ENCODE measurements at places on chromosomes 3 and 15.

- DNase-seq, result no peak
Measured at GRCh38 chr3:54570008-54570407, 357.9 kb downstream of the LRTM1 start.

GRCh38 chr3:95715128-95715527, 1099.3 kb upstream of the EPHA6 start:
- DNase-seq, result no peak

- no peak for DNase-seq
Measured at GRCh38 chr3:128011140-128011539, 41.1 kb upstream of the SEC61A1 start.

- no peak for DNase-seq
Measured at GRCh38 chr3:132879656-132880055, 157.4 kb upstream of the NPHP3 start.

- no peak for DNase-seq
Measured at GRCh38 chr3:2944628-2945027, 165.5 kb downstream of the IL5RA start.

DNA sequence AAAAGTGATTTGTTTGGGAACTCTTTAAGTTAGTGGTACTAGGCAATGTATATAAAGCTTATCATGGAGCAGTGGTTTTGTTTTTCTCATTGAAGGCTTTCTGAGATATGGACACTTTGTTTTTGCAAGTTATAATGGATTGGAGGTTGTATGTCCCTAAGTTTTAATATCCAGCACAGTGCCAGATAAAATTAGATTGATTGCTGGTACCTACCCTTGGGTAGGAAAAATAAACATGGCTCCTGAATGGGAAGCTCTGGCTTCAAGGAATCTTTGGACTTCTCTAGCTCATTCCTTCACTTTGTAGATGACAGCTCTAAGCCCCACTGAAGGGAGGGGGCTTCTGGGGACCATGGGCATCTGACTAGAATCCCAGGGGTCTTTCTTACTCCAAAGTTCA, 81.8 kb upstream of the SKOR1 start:
- DNase-seq, result no peak

- DNase-seq, result no peak
Measured at GRCh38 chr15:60418096-60418495, 20.3 kb upstream of the ANXA2 start.

GRCh38 chr3:73502609-73503583, 121.8 kb downstream of the PDZRN3 start:
- no peak for DNase-seq

DNA sequence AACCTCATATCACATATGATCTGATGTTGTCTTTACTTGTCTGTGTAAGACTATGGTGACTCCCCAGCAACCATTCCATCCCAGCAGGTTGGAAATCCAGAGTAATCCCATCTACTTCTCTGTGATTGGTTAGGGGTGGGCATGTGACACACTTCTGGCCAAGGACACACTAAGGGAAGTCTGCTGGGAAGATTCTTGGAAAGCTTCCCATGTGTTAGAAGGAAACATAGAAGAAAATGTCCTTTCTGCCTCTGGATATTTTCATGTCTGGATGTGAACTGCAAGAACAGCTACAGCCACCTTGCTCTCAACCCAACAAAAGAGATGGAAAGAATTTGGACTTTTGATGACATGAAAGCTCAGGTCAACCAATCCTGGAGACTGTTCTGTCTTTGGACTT, 2.6 kb upstream of the UBE2Q2 start:
- no peak for DNase-seq

All from activated T-helper 1 cell treated with anti-CD3 and anti-CD28 coated beads, Interleukin-2, amount 50 U/mL, for 16 hours (primary cell).